MM.1S (cell line): ENCODE measurements at places on chromosomes 16 and 17.

DNA sequence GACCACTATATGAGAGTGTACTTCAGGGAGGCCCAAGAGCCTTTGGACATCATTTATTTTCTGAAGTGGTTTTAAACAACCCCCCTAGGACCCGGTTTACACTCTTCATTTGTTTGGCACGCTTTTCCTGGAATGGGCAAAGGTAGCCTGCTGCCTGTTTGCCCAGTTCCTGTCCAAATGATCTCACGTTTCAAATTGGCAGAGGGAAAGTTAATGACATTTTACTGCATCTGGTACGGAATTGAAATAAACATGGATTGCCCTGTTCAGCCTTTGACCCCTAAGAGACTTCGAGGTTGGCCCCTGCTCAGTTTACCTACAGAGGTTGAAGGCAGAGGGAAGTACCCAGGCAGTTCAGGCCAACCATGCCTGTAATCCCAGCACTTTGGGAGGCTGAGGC is 5.8 kb upstream of the RPRML start:
- H3K4me3 ChIP-seq = no peak overlapping the region
- no peaks in the 10 kb centered on the region for H3K36me3 ChIP-seq
- H3K27ac ChIP-seq = no peak overlapping the region

GRCh38 chr16:1508494-1509187 is 15.5 kb downstream of the TELO2 start:
- no peaks in the 10 kb centered on the region for H3K36me3 ChIP-seq
- H3K27ac ChIP-seq = no peak overlapping the region
- no peak for DNase-seq
- H3K4me3 ChIP-seq = no peak overlapping the region
- no peaks in the 10 kb centered on the region for H3K4me1 ChIP-seq

- peaks cover 65% of the 10 kb centered on the region for H3K4me1 ChIP-seq
- no peaks in the 10 kb centered on the region for H3K36me3 ChIP-seq
- peak overlapping the region; percentile 23 for H3K4me3 ChIP-seq
- DNase-seq = peak; percentile 82
- H3K27me3 ChIP-seq = no peaks in the 10 kb centered on the region
- peak overlapping the region; percentile 96 for H3K27ac ChIP-seq
These were observed 37.4 kb upstream of the TMC5 start for GRCh38 chr16:19380328-19380727.

GRCh38 chr16:85192238-85193114 is 80.2 kb upstream of the CIBAR2 start:
- DNase-seq = no peak
- no peak overlapping the region for H3K27ac ChIP-seq
- H3K4me1 ChIP-seq = no peaks in the 10 kb centered on the region
- no peak overlapping the region for H3K4me3 ChIP-seq

DNA sequence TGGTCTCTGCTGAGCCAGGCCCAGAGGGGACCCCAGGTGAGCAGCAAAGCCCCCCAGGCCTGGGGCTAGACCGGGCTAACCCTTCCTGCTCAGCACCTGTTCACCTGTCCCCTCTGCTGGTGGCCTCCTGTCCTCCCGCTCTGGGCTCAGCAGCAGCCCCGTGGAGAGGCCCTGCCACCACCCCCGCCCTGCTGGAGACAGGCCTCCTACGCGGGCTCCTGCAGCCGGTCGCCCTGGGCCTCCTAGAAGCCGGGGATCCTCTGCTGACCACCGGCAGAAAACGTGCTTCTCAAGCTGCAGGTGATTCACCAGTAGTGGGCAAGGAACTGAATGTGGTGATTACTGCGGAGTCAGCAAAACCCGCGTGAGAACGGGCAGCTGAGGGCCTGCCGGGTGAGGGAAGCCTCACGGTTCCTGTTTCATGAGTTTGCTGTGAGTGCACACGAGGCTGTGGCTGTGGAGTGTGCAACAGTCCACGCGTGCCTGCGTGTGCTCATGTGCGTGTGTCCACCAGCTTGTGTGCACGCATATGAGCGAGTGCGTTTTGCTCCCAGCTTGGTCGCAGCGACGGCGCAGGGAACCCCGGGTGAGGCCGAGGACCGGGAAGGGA is 792 bp downstream of the SECTM1 start:
- H3K27ac ChIP-seq = peak overlapping the region; percentile 75
- no peaks in the 10 kb centered on the region for H3K27me3 ChIP-seq
- H3K4me3 ChIP-seq = peak overlapping the region; percentile 52

DNA sequence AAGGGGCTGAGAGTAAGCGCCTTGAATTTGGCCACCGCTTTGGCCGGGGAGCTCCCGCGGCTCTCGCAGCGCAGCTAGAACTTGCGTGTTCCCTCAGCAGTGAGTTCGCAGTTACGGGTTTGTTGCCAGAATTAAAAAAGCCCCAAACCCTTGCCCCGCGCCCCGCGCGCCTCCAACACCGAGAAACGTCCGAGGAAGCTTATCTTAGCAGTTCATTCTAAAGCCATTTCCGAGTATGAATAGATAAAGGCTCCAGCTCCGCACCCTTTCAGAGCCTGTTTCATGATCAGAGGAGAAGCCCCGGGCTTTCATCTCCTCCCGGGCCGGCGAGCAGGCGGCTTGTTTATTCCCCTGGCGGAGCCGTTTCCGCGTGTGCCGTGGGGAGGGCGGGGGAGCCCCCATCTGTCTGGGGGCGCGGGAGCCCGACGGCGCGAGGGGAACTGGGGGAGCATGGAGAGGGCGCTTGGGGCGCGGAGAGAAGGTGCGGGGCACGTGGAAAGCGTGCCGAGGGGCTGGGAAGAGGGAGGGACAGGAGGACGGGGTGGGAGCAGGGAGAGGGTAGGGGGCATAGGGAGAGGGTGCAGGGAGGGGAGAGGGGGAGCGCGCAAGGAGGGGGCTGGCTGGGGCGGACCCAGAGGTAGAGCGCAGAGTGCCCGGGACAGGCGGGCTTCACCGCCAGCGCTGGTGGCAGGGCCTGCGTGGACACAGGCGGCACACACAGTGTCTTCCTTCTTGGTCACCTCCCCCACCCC is 9.9 kb downstream of the TBX4 start:
- 0 out of 2 replicates have a peak overlapping the region, but pooled peaks have one; percentile 25 for H3K4me3 ChIP-seq
- no peak for DNase-seq
- H3K36me3 ChIP-seq = no peaks in the 10 kb centered on the region

DNA sequence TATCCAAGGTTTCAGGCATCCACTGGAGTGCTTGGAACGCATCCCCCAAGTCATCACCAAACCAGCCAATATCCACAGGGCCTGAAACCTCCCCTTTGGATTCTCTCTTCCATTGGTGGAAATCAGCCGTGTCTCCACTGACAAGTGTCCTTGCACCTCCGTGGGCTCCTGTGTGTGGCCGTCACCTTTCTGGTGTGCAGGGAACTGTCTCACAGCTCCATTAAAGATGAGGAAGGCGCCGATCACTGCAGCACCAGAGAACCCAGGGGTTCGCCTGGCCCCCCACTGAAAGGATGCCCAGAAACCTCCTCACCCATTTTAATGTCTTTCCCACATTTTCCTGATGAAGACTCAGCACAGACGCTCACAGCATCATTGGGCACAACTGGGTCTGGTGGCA is 17.8 kb upstream of the METRNL start:
- H3K36me3 ChIP-seq = no peaks in the 10 kb centered on the region
- H3K27me3 ChIP-seq = peaks cover 96% of the 10 kb centered on the region
- H3K27ac ChIP-seq = no peak overlapping the region
- DNase-seq = no peak

DNA sequence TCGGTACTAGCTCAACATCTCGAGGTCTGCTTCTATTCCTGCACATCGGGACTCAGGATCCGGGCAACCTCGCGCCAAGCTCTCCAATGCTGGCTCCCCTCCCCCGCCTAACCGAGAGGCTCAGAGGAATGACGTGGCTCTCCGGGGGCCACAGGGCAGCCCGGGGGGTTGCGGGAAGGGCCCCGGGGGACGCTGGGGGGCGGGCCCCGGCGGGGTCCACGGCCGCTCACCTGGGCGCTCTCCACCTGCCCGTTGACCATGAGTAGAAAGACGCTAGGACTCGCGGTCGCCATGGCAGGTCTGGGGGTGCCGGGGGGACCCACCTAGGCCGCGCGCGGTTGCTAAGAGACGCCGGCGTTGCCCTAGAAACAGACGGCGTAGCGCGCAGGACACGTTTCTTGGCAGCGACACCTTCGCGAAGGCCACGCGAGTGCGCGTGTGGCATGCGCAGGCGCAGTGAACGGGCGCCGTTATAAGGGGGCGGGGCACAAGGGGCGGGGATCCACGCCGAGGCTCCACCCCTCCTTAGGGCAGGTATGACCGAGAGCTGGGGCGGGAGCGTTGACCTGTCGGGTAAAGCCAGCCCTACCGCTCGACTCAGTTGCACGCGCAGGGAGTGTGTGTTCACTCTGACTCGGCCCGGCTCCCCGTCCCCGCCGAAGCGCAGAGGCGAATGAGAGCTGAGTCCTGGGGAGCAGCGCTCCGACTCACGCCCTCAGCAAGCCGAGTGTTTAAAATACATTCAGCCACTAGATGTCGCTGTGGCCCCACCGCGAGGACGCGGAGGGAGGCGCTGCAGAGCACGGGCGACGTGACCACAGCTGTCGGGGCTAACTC is at the start of gene B9D1:
Gene B9D1, minus strand, starts transcription at position 447 of the 837 bp plus-strand sequence. Its CDS starts 154 bp downstream, at position 293.
- H3K4me3 ChIP-seq = peak within 1 kb of the TSS; percentile 97
- H3K4me1 ChIP-seq = peaks cover 8% of the 10 kb centered on the region
- H3K36me3 ChIP-seq = no peaks in the 10 kb centered on the region
- peak; percentile 92 for DNase-seq

- no peaks in the 10 kb centered on the region for H3K27me3 ChIP-seq
- no peak for DNase-seq
- no peaks in the 10 kb centered on the region for H3K4me1 ChIP-seq
- H3K36me3 ChIP-seq = no peaks in the 10 kb centered on the region
These were observed 12.5 kb downstream of the RGS11 start for GRCh38 chr16:263182-263774.

- no peak overlapping the region; the same call in 1 of the 2 replicates for H3K27ac ChIP-seq
- no peaks in the 10 kb centered on the region for H3K36me3 ChIP-seq
- no peaks in the 10 kb centered on the region for H3K27me3 ChIP-seq
- H3K4me3 ChIP-seq = no peak overlapping the region
- peaks cover 9% of the 10 kb centered on the region for H3K4me1 ChIP-seq
- DNase-seq = peak; percentile 68
These were observed 5.8 kb downstream of the ITGAM start for GRCh38 chr16:31265329-31266245.

GRCh38 chr17:49104511-49105074 is 28.0 kb upstream of the B4GALNT2 start:
- no peak for DNase-seq
- H3K36me3 ChIP-seq = no peaks in the 10 kb centered on the region
- no peaks in the 10 kb centered on the region for H3K27me3 ChIP-seq

DNA sequence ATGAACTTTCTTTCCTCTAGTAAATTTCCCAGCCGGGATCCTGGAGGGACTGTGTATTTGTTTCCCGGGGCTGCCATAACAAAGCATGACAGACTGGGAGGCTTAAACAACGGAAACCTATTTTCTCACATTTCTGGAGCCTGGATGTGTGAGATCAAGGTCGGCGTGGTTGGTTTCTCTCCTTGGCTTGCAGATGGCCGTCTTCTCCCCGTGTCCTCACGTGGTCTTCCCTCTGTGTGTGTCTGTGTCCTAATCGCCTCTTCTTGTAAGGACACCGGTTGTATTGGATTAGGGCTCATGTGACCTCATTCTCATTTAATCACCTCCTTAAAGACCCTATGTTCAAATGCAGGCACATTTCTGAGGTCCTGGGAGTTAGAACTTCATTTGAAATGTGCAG is 22.0 kb upstream of the USP10 start:
- DNase-seq = no peak
- no peaks in the 10 kb centered on the region for H3K36me3 ChIP-seq
- H3K4me1 ChIP-seq = no peaks in the 10 kb centered on the region
- no peak overlapping the region for H3K27ac ChIP-seq
- no peaks in the 10 kb centered on the region for H3K27me3 ChIP-seq

- H3K4me3 ChIP-seq = no peak overlapping the region
- no peaks in the 10 kb centered on the region for H3K36me3 ChIP-seq
- no peak overlapping the region for H3K27ac ChIP-seq
- H3K4me1 ChIP-seq = no peaks in the 10 kb centered on the region
- DNase-seq = no peak
These were observed 18.1 kb upstream of the GAN start for GRCh38 chr16:81296631-81297030.

- no peak overlapping the region for H3K4me3 ChIP-seq
- H3K36me3 ChIP-seq = no peaks in the 10 kb centered on the region
- no peak overlapping the region for H3K27ac ChIP-seq
- H3K4me1 ChIP-seq = no peaks in the 10 kb centered on the region
- peaks cover 30% of the 10 kb centered on the region for H3K27me3 ChIP-seq
These were observed 2.3 kb downstream of the TGFB1I1 start for GRCh38 chr16:31474173-31474714.

DNA sequence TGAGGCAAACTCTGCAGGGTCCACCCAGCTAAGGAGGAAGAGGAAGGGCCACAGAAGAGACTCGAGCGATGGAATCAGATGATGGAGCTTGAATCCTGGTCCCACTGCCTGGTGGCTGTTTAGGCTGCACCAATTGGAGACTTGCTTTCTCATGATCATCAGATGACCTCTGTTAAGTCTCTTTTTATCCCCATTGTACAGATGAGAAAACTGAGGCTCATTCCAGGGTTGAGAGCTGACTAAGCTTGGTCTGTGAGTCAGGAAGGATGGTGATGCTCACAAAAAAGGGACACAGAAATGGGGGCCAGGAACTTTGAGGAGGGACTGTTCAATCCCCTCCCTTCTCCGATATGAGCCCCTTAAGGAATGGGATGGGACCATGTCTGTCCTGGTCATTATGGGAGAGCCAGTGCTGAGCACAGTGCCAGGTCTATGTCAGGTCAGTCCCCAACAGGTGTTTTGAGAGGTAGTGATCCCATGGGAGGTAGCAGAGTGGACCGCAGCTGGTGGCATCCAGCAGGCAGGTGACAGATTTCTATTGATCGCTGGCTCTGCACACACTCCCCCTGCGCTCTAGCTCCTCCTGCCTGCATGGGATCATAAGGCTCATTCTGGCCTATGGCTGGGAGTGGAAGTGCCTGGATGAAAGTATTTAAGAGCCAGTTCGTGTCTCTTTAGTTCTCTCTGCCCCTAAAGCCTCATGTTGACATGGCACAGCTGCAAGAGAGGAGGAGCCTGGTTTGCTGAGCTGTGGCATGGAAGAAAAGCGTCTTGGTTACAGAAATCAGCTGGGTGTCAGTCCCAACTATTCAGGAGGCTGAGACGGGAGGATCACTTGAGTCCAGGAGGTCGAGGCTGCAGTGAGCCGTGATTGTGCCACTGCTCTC is 27.2 kb downstream of the SNX20 start:
- no peak for DNase-seq
- no peaks in the 10 kb centered on the region for H3K27me3 ChIP-seq
- H3K27ac ChIP-seq = no peak overlapping the region
- no peaks in the 10 kb centered on the region for H3K36me3 ChIP-seq

DNA sequence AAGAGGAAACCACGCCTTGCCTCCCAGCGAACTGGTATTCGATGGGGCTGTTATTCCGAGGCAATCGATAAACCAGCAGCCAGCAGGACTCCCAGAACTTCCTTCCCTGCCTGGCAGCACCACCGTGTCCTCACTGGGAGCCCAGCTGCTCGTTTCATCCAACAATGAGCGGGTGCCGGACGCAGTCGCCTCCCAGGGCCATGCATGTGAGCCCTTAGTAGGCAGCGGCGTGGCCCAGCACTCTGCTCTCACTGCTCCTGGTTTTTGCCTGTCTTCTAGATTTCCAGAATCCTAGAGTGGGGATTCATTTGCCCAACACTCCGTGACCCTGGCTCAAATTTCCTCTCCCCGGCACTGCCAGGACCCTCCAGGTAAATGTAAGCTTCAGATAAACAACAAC is 29.1 kb upstream of the RASD1 start:
- no peak overlapping the region for H3K4me3 ChIP-seq
- H3K4me1 ChIP-seq = no peaks in the 10 kb centered on the region
- H3K36me3 ChIP-seq = no peaks in the 10 kb centered on the region
- DNase-seq = no peak
